Kidney capillary endothelial cell (primary cell): ENCODE measurements at places on chromosomes 6 and 20.

GRCh38 chr20:14234666-14235295 lies 102.6 kb downstream of the FLRT3 start:
- DNase-seq: no peak

DNA sequence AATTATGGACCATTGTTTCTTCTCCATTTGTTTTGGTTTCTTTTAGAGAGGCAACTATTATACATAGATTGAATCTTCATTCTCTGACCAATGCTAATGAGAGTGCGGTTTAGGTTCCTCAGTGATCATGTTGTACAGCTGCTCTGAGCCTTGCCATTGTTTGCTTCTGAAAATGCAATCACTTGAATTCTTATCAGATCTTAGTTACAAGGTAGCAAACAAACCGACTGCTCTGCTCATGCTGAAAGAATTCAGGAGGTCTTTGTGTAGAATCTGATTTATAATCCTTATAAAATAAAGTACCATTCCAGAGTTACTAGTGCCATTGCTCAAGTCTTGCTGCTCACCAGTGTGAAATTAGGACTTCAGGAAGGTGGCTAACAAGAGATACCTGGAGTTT lies 569.1 kb upstream of the ID4 start:
- no peak for DNase-seq

DNA sequence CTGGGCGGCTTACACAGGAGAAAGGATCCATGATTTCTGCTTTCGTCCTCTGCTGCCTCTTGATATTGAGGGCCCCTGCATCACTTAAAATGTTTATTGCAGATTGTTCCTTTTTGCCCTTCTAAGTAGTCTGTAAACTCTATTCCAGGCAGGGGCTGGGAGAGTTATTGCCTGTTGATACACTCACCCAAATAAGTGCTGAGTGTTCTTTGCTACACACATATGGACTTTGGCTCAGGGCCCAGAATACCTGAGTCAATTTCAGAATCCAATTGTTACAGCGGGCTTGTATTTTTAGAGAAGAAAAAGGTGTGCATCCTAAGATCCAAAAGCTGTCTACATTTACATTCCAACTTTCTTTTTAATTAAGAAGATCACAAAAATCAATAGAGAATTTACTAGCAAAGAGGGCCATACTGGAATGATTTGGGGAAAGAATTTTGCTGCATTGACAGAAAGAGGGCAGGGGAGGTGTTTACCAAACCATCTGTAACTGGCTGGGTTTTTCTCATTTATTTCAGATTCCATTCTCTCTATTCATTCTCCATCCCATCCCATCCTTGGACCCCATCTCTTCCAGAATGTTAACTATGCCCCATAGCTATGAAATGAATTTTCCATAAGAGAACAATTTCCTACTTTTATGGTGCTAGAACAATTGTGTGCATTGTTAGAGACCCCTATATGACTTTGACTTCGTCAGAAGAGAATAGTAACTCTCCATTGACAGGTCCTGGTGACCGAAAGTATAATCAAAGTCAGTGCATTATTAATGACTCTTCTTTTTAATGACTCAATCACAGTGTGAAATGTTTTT lies 959.9 kb upstream of the FLRT3 start:
- no peak for DNase-seq

GRCh38 chr20:3068986-3069900 lies 2.2 kb upstream of the OXT start:
- DNase-seq: peak; percentile 30

GRCh38 chr6:28543651-28544610 lies 18.2 kb downstream of the GPX5 start:
- DNase-seq: no peak

DNA sequence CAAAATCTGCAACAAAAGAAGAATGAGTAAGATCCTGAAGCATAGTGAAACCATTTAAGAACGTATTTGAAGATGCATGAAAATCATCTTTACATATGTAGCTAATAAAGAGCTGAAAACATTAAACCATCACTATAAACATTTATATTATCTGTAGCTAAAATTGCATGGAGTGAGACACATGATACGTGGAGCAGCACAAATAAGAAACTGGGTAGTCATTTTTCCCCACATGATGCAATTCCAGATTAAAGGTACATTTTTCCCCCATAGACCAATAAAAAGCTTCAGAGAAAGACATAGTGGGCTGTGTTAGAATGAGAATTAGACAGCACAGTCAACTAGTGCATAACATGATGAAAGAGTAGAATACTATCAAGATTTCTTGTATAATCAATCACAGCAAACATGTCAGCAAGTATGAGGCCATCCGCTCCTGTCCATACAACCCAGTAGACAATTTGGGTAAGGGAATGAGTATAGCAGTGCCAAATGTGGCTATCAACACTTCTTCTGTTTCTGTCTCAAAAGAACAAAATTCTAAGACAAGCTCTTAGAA lies 67.0 kb downstream of the RSPO3 start:
- DNase-seq: no peak

- no peak for DNase-seq
Measured at GRCh38 chr6:137536104-137536773, 42.0 kb upstream of the OLIG3 start.

- DNase-seq: no peak
Measured at GRCh38 chr6:42818878-42819277, 37.0 kb downstream of the BICRAL start.

GRCh38 chr6:97280766-97281165 lies 2.2 kb downstream of the MMS22L start:
- no peak for DNase-seq

DNA sequence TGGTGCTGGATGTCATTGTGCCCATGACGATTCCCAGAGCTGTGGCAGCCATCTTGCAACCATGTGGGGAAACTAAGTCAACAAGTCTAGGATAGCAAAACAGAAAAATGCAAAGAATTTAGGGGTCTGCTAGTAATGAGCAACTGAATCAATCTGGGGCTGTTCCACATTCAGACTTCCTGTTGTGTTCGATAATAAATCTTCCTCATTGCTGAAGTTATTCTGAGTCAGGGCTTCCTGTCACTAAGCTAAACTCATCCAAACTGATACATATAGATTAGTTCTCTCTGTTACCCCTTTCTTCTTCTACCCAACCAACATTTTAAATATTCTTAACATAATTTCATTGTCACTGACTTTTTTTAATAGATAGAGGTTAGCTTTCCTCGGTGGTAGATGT lies 205.9 kb downstream of the HACE1 start:
- DNase-seq: peak; percentile 37

DNA sequence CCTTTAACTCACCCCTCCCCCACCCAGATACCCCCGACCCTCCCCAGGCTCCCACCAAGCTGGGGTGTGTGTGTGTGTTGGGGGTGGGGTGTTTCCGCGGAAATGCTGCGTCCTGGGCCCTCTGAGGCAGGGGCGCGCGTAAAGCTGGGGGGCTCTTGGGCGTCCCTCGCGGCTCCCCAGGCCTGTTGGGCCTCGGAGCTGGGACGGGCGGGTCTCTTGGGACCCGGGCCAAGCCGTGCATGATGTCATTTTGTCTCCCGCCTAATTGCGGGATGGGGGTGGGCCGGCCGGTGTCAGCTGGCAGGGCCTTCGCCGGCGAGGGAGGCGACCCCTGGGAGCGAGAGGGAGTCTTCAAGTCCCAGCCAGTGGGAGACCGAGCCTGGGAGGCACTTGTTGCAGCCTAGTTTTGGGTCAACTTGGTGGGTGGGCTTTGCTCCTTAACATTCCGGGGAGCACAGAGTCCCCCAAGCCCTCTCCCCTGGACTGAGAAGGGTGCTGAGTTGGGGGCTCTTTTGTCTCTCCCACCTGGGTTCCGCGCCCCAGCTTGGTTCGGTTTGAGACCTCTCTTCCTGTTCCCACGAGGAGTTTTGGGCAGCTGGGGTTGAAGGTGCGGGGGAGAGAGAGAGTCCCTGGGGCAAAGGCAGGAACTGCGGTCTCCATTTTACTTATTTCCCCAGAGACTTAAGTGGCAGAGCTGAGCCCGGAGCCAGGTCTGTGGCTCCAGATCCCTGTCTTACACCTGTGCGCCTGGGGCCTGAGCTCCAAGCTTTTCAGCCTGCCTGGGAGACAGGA lies 623 bp downstream of the MYBL2 start:
- no peak for DNase-seq

GRCh38 chr6:164021589-164022250 lies 607.2 kb downstream of the QKI start:
- DNase-seq: no peak

DNA sequence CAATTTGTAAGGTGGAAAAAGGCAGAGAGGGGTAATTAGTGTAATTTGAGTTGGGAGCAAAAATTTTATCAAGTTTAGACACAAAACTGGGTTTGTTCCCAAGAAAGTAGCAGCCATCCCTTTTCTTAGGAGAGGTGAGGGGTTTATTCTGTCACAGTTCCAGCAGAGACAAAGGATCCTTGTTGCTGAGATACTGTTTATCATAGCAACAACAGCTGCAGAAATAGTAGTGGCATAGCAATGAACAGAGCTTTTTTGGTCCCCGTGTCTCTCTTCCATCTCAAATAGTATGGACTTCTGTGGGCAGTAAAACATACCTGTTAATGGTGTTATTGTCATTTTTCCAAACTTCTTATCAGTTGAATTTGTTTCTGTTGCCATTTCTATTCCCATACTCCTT lies 23.9 kb downstream of the ZKSCAN8 start:
- DNase-seq: no peak

GRCh38 chr6:122145741-122146240 lies 253.7 kb upstream of the HSF2 start:
- no peak for DNase-seq

GRCh38 chr6:158518191-158519127 lies 41.4 kb upstream of the TMEM181 start:
- peak; percentile 48 for DNase-seq

GRCh38 chr6:26327450-26328264 lies 37.3 kb upstream of the BTN3A2 start:
- DNase-seq: peak; percentile 70

DNA sequence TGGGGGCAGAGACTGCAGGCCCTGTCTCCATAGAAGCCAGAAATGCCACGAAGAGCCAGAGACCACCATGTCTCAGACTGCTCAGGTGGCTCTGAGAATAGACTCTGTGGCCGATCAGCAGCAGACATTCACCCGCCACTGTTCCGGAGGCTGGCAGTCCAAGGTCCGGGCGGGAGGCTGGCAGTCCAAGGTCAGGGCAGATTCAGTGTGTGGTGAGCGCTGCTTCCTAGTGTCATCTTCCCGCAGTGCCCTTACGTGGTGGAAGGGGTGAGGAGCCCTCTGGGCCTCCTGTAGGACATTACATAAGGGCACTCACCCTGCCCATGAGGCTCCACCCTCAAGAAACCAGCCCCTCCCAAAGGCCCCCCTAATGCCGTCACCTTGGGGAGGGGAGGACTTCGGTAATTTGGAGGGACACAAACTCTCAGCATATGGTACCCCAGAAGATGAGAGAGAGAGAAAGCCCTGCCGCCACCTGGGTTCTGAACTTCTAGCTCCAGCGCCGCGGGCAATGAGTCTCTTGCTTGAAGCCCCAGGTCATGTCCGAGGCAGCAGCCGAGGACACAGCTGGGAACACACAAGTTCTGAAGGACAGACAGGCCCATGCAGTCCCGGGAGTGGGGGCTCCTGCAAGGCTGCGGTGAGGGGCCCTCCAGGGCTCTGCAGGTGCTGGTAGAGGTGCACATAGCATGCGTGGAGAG lies 36.4 kb downstream of the DACT2 start:
- DNase-seq: no peak

- no peak for DNase-seq
Measured at GRCh38 chr20:50568549-50568942, 58.4 kb downstream of the PTPN1 start.

GRCh38 chr6:81130969-81131368 lies 621.5 kb downstream of the TENT5A start:
- no peak for DNase-seq

DNA sequence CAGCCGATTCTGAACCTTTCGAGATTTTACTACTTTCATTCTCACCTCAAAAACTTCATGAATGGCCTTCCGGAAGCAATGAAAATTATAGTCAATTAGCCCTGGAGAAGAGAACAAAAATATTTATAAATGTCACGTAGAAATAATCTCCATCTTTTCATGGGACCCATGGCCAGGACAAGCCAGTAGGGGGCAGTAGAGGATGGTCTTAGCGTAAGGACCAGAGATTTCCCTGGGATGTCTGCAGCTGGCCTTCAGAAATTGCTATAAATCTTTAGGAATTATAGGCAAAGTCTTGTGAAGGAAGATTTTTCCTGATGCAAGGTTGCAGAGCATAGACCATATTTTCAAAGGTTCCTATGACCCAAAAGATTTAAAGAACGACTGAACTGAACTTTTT lies 15.6 kb upstream of the UBE2J1 start:
- peak; percentile 75 for DNase-seq

DNA sequence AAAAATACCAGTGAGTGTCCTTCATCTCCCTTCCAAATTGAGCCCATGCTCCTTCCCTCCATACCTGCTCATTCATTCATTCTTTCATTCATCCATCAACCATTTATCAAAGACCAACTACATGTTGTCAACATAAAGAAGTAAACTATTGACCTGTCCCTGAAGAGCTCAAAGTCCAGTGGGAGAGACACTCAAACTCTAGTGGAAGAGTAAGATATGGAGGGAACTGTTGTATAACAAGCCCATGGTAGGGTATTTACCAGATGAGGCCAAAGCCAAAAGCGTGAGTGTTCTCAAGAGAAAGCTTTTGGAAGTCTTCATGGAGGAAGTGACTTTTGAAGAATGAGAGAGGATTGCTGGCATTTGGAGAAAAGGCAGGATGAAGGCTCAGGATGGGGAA lies 163.4 kb upstream of the SPACA1 start:
- DNase-seq: no peak

DNA sequence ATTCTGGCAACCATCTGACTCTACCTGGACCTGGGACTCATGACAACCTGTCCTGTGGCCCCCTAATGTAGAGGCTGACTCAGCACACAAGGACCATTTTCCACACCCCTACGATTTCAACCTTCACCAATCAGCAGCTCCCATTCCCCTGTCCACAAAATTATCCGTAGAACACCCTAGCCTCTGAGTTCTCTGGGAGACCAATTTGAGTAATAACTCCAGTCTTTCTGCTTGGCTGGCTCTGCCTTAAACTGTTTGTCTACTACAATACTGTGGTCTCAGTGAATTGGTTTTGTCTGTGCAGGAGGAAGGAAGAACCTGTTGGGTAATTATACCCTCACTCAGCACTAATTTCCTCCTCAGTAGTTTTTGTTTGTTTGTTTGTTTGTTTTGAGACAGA lies 99.3 kb upstream of the MRPS10 start:
- DNase-seq: no peak
